ENCODE measurements at places on chromosomes 3 and 15.

DNA sequence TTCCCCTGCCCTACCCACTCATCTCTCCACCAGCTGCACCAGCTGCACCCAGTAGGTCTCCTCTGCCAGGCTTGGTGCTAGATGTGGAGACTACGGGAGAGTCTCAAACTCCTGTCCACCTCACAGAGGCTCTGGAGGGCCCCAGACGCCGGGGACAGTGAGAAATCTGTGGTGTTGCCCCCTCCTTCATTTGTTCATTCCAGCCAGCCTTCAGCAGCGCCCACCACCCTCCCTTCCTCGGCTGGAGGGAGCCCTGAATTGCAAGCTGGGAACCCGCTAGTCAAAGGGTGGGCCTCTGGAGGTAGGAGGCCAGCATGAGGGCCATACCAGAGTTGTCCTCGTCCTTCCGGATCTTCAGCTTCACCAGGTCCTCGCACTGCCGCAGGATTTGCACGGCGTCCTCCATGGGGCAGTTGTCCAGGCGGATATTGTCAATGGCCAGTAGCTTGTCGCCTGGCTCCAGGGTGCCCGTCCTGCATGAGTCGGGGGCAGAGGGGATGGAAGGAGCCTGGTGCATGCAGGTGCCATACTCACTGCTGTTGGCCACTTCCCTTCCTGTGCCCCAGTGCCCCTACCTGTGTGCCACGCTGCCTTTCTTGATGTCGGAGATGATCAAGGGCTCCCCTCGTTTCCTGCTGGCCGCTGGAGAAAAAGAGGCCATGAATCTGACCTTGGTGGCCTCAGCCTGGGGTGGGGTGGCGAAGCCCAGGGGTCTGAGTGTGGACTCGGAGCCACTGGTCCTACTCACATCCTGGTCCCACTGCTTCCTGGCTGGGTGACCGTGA lies 29.1 kb downstream of the GRIP2 start:
- DNase-seq, result no peak

- no peak for DNase-seq
These were observed 29.8 kb downstream of the IRAK2 start for GRCh38 chr3:10194328-10195071.

DNA sequence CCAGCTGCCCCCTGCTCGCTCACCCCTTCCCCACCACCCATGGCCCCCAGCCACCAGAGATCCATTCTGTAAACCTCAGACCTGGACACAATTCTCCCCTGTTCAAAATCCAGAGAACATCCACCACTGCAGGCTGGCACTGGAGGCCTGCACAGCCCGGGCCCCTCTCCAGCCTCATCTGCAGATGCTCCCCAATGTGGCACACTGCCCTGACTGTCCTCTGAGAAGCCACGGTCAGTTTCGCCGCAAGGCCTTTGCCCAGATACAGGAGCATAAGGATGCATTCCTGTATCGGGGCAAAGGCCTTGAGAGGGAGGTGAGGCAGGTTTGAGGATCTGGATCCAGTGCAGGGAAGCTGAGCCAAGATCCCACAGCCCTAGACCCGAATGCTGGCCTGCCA lies 175.4 kb upstream of the LINGO1 start:
- DNase-seq, result no peak

DNA sequence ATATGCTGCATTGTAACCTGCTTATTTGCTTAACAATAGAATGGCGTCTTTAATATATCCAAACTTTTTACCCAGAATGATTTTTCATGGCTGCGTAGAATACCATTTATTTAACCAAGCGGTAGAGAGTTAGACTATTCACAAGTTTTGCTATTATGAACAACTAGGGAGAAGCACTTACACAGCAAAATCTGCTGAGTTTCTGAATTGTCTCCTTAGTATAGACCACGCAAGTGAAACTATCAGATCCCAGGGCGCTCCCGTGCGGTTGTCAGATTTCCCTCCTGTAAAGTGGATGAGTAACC lies 12.6 kb upstream of the ADPGK start:
- DNase-seq, result peak; percentile 27

- DNase-seq, result peak; percentile 35
These were observed 518.4 kb downstream of the FOXP1 start for GRCh38 chr3:71064956-71065763.

- DNase-seq, result no peak
These were observed 43.6 kb upstream of the CHRNB4 start for GRCh38 chr15:78684657-78685056.
